Renal cortical epithelial cell (primary cell): ENCODE measurements at places on chromosomes 3 and 15. TPM values are rescaled to one million over a fixed set of nuclear protein-coding genes. Genes with fewer than 3 reads are reported as not detected.

CIB1 gene
- 44.6 and 45.6 TPM in 2 replicates for total RNA-seq

CHST13 gene
- 0.10 TPM in 1 of 2 replicates, not detected in the other for total RNA-seq

NTRK3 gene
- total RNA-seq: under 0.01 TPM in 1 of 2 replicates, not detected in the other

ADAMTS7 gene
- total RNA-seq: 4.5 and 9.9 TPM in 2 replicates

DNA sequence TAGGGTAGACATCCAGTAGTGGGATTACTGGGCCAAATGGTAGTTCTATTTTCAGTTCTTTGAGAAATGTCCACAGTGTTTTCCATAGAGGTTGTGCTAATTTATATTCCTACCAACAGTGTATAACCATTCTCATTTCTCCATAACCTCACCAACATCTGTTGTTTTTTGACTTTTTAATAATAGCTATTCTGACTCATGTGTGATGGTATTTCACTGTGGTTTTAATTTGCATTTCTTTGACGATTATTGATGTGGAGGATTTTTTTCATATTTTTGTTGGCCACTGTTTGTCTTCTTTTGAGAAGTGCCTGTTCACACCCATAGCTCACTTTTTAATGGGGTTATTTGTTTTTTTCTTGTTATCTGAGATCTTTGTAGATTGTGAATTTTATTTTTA is 125.2 kb downstream of the CFAP20DC start:
- DNase-seq: no peak

DNA sequence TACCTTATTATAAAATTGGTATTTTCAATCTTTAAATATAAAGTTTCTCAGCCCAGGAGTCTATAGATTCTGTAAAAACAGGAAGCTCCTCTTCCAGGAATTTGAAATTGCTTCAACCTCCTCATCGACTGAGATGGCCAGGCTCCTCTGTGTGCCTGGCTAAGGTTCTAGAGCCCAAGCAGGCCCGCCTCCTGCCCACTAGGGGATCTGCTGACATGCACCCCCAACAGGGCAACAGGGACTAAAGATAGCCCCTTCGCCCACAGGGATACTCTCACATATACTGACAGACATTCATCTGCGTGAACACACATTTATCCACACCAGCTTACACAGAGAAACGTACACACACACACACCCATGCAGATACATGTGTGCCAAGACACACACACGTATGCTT is 183.1 kb upstream of the TLE3 start:
- DNase-seq: no peak

DNA sequence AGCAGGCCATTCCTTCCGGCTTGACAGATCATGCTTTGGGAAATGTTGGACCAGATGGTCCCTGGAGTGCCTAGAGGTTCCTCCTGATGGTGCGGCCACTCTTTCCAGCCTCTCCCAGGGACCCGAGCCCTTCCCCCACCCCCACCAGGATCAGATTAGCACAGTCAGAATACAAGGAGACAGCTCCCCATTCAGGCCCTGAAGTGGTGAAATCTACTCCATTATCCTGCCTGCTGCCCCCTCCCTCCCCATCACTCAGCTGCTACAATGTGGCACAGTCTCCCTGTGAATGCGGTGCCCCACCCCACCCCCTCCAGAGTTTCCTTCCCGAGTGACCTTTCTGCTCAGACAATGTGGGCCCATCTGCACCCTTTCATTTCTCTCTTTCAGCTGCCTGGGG is 29.4 kb downstream of the RNU5B-1 start:
- no peak for DNase-seq

DNA sequence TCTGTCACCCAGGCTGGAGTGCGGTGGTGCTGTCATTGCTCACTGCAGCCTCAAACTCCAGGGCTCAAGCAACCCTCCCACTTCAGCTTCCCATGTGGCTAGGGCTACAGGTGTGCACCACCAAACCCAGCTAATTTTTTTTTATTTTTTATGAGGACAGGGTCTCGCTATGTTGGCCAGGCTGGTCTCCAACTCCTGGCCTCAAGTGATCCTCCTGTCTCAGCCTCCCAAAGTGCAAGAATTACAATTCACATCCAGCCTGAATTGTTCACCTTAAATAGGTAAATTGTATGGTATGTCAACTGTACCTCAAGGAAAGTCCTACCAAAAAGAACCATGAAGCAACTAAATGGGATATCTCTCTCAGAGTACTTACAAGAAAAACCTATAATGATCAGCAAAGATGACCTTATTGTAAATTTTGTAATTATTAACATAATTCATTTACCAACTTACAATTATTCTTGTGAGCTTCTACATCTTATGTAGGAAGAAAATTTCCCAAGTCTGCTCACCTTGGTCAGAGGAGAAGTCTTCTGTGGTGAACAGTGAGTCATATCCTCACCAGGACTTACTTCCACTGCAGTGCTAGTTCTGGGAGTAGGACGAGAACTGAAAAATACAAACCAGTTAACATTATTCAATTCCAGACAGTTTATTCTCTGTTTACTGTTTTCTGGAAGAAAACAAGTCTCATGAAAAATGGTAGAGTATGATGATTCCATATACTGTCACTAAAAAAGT is 54.4 kb downstream of the ULK4 start:
- peak; percentile 71 for DNase-seq

DNA sequence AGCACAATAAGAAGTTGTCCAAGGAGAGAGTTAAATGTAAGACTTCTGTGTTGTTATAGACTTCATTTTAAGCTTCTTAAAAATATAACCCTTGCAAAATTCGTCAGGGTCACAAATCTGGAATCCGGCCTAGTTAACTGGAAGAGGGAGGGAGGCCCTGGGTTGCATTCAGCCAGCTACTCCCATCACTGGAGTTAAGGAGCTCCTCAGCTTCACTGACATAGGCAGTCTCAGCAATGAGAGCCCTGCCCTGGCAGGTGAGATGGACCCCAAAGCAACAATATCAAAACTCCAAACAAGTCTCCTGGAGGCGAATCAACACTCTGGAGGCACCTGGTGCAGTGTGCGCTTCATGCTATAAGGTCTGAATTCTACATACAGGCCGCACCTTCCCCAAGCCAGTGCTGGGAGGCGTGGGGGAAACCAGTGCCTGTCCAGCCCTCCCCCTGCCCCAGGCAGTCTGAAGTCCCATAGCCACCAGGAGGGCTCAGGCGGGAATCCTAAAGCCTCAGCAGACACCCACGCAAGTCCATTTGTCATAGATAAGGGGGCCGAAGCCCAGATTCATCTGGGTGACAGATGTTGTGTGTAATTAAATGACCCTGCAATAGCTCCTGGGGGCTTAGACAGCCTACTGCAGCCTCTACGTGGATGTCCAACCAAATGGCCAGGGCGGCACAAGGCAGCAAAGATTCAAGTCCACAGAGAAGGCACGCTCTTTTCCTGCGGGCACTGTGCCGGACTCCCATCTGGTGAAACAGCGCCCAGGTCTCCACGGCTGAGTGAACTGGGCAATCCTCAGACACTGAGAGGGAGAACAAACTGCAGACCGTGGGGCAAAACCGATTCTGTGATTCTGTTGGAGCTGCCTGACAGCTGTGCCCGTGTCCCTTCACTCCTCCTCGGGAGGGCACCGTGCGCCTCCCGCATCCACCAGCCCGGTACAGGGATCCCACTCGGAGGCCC is 64.9 kb downstream of the ATP10A start:
- DNase-seq: no peak

DNA sequence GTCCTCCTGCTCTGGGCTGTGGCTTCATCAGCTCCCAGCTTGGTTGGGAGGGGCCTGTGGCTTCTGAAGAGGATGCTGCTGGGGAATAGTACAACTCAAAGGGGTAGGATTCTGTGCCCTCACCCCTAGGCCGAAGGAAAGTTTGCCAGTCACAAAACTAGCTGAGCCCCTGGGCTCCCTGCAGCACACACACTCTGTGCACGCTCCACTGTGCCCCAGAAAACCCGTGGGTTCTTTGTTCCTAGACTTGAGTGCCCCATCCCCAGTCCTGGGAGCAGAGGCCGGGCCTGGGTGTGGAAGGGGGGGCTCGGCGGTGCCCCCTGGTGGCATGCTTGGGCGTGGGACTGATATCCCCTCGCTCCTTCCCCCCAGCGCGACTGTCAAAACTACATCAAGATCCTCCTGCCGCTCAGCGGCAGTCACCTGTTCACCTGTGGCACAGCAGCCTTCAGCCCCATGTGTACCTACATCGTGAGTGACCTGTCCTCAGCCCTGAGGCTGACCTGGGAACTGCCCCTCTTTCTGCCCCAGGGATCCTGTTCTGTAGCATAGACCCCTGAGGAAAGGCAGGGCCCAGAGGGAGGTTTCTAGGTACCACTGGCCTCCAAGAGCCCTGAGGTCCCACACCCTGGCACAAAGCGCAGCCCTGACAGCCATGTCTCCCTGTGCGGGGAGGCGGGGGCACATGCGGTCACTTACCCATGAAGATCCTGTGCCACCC is 14.2 kb downstream of the CIB1 start:
- no peak for DNase-seq

- peak; percentile 74 for DNase-seq
These were observed 80.1 kb downstream of the SRGAP3 start for GRCh38 chr3:9169326-9169725.

DNA sequence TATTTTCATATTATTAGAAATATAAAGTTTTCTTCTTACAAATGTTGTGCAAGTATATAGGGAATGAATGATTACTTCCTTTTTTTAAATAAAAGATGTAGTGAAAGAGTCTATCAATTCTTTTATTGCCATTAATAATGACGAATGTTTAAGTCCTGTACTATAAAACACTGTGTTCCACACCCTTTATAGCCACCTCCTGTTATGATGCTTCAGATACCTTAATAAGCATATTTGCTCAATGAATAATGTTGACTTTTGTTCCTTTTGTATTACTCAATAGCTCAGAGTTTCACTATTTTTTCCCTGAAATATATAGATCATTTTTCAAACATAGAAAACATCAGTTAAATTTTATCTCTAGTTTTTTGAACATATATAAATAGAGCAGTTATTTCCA is 378.2 kb upstream of the THBS1 start:
- DNase-seq: no peak

- DNase-seq: peak; percentile 89
These were observed 423.7 kb upstream of the SEMA6D start for GRCh38 chr15:47293466-47294162.

DNA sequence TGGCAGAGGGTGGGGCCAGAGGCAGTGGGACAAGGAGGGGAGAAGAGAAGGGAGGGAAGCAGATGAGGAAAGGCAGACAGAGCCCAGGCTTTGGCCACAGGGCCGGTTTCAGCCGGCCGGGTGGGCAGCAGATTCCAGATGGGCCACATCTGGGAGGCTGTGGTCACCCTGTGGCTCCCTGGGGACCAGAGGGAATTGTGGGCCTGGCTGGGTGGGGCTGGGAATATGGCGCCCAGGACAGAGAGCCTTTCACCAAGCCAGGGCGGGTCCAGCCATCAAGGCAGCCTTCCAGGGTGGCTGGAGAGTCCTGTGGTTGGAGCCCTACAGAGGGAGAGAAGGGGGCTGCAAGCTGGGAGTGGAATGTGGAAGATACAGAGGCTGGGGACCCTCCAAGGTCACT is 18.9 kb downstream of the PTH1R start:
- no peak for DNase-seq

GRCh38 chr15:81908111-81908510 is 137.7 kb downstream of the MEX3B start:
- DNase-seq: no peak

DNA sequence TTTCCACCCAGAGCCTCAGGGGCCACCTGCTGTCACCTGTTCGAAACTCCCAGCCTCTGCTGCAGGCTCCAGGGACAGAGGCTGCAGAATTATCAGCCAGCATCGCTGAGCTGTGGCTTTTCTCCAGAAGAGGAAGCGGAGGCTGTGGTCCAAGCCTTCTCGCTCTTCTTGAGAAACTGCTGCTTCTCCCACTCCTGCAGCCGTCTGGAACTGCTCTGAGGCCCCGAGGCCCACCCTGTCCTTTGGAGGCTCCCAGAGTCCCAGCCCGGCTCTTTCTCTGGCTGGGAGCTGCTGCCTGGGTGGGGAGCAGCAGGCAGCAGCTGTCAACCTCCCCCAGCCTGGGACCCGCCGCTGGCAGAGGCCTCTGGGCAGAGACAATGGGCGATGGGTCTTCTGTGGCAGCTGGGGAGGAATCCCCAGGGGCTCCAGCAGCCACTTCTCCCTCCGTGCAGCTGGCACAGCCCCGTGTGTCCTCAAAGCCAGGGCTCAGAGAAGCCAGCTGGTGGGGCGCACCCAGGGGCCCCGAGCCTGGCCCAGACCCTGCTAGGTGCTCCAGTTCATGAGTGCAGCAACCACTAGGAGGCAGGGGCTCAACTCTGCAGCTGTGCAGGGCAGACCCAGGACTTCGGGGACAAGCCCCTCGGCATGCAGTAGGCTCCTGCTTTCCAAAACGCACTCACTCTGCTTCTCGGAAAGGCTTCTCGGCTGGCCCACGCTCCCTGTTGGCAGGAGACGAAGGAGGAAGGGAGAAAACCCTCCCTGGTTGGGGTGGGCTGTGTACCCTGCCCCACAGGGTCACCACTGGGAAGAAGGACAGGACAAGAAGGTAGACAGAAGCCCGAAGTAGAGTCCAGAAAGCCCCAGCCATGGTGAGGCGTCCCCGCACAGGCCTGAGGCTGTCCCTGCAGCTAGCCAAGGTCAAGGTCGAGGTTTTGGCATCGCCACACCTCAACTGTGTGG is 49.9 kb upstream of the FURIN start:
- DNase-seq: no peak
